Activated naive CD4-positive, alpha-beta T cell treated with anti-CD3 and anti-CD28 coated beads, Interleukin-2, amount 50 U/mL, for 72 hours (primary cell): ENCODE measurements at places on chromosomes 12 and 14.
A peak's percentile ranks its signal among the peaks of the same experiment; 100 is the strongest.

- DNase-seq, result peak; percentile 55
Measured at GRCh38 chr14:77303417-77304156, 17.1 kb downstream of the POMT2 start.

DNA sequence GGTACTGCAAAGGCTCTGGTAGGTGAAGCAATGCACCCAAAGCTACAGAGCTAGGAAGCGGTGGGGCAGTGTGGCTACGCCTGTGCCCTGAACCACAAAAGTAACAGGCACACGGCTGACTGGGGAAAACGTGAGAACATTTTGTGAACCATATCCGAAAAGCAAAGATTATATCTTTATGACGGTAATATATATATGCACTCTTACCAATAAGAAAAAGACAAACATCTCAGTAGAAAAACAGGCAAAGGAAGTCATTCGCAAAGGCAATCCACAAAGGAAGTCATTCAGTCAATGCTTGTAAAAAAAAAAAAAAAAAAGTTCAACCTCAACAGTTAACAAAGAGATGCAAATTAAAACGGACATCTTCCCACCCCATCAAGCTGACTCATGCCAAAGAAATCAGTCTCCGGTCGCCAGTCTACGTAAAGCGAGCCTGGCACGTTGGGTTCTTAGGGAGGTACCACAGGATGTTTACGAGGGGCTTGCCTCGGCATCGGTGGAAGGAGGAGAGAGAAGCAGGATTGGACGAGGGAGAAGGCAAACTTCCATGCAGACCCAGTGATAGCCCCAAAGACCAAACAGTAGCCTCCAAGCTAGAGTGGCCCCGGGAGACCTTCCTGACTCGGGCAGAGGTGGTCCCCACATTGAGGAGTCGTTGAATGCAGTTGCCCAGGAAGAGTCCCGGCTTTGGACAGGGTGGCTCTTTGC is 39.4 kb upstream of the PPP2R5C start:
- DNase-seq, result peak; percentile 71

DNA sequence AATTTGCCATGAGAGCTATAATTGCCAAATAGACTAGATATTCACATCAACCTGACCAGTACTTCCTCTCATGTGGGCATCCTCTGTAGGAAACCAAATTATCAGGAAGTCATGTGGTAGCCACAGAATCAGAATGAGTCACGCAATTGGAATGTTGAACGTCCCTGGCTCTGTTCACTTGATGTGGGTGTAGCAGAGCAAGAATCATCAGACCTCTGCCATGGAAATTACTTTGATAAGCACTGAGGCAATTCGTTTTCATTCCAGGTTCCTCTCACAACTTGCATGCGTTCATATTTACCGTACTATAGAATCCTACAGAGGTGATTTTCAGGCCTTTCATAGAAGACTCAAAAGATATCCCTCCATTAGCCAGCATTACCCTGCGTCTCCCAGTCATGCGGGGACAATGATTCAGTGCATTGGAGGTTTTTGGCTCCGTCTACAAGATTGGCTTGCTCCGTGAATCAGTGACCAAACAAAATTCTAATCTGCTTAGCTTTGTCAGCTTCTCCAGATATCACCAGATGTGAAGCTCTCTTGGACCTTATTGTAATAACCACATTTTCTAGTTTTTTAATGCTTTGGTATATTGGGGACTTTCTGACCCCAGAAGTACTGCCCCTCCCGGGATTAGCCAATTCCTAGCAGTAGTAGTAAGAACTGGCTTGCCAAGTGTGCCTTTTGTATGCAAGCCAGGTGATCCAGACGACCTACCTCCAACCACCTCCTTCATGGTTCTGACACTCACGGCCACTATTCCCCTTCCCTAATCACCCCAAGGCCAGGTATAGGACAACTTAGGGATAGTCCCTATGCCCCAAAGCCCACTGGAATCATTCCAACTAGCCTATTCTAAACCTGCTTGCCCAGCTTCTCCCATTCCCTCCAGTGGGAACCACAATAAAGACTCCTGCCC is 133.4 kb downstream of the KICS2 start:
- DNase-seq, result no peak

DNA sequence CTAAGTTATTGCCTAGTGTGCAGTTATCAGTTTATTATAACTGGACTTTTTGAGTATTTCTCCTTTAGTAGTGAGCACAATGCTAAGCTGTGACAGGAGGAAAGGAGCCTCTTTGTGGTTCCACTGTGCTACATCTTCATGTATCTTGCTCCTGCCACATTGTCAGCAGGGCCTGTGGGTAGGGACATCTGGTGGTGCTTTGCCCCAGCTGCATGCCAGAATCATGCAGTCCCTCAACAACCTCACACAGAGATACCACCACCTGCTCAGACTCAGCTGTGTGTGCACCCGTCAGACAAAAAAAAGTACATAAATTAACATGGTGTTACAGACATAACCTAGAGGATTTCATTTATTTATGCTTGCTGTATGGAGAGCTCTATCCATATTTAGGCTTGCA is 51.1 kb downstream of the MIS18BP1 start:
- no peak for DNase-seq

GRCh38 chr12:120539303-120539702 is 5.1 kb downstream of the RNF10 start:
- no peak for DNase-seq

DNA sequence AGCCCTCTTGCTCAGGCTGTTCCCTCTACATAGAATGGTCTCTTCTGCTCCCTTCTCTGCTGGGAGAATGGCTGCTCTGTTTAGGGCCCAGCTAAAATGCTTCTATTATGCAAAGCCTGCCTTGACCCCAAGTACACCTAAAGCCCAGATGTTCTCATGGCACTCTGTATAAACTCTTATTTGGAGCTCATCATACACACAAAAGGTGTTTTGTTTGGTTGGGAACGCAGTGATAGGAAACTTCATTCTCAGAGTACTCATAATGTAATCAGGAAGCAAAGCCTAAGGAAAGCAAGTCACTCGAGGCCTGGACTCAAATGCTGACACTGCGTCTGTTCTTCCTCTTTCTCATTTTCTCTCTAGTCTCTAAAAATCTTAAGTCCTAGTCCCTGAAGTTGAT is 38.2 kb upstream of the SYCP3 start:
- no peak for DNase-seq

DNA sequence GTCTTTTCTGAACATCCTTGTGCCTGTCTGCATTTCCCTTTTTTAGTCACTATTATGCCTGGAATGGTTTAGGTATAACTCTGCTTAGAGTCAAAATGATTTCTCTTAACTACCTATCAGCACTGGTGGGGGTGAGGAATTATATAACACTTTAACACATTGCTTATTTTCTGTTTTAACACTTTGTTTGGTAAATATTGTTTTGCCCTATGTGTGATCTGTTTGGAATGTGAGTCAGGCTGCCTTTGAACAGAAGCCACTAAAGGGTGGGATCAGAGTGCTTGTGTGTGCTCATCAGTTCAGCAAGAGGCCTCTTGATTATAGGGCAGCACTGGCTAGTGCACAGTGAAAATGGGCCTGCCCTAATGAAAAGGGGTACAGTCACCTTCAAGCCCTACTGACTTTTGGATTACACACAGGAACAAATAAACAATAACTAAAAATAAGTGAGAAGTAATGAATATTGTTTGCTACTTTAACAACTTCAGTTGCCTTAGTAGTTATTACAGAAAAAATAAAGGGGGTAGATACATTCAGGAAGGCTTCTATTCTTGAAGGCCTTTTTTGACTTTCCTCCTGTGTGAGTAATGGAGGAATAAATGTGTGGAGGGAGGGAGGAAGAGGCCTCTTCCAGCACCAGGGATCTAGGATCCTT is 23.2 kb downstream of the NGDN start:
- no peak for DNase-seq

GRCh38 chr12:120656008-120656407 is 15.6 kb downstream of the CABP1 start:
- DNase-seq, result no peak

- DNase-seq, result no peak
Measured at GRCh38 chr12:62758216-62758615, 176.7 kb downstream of the PPM1H start.

DNA sequence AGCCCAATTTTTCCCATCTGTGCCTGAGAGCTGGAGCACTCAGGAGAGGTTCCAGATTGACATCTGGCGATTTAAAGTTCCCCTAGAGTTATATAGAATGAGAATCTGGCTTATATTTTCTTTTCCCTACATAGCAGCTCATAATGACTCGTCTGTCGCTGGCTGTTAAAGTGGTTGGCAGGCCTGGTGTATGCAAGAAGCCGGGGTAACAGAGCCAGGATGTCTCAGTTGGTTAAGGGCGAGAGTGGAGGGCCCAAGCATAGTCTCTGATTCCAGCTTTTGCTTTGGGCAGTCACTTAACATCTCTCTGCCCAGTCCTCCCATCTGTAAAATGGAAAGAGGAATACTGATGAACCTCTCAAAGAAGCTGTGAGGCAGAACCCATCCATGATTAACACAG is 751.6 kb downstream of the NOVA1 start:
- DNase-seq, result no peak

- DNase-seq, result no peak
Measured at GRCh38 chr14:104588066-104588857, 8.7 kb downstream of the C14orf180 start.

- DNase-seq, result no peak
Measured at GRCh38 chr12:78562368-78563205, 302.0 kb upstream of the SYT1 start.

GRCh38 chr12:10305411-10305810 is 2.3 kb upstream of the KLRD1 start:
- DNase-seq, result no peak

DNA sequence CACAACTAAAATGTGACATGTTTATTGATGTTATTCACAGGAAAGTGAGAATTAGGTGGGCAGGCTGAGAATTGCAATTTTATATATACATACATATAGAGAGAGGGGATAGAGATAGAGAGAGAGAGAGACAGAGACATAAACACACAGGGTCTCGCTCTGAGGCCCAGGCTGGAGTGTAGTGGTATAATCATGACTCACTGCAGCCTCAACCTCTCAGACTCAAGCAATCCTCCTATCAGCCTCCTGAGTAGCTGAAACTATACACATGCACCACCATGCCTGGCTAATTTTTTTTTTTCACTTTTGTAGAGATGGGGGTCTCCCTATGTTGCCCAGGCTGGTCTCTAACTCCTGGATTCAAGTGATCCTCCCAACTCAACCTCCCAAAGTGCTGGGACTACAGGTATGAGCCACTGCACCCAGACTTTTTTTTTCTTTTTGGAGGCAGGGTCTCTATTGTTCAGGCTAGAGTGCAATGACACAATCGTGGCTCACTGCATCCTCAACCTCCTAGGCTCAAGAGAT is 49.1 kb downstream of the R3HDM2 start:
- DNase-seq, result no peak

GRCh38 chr12:132146098-132146497 is 1.8 kb downstream of the NOC4L start:
- DNase-seq, result no peak

GRCh38 chr14:28707814-28708213 is 58.8 kb upstream of the FOXG1 start:
- DNase-seq, result no peak

DNA sequence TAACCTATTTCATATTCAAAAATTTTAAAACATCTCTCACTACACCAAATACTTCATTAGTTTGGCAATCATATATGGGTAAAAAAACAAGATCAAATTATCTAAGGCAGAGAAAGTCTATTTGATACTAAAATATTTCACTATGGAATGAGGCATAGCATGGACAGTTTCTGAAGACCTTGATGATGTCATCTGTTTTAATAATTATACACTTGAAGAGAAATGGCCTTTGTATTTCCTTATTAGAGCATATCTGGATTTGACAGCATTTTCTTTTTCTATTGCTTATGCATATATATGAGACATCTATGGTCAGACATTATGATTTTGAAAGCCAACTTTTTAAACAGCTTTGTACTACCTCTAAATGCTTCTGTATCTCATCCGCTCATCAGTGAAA is 88.6 kb downstream of the DDHD1 start:
- no peak for DNase-seq

DNA sequence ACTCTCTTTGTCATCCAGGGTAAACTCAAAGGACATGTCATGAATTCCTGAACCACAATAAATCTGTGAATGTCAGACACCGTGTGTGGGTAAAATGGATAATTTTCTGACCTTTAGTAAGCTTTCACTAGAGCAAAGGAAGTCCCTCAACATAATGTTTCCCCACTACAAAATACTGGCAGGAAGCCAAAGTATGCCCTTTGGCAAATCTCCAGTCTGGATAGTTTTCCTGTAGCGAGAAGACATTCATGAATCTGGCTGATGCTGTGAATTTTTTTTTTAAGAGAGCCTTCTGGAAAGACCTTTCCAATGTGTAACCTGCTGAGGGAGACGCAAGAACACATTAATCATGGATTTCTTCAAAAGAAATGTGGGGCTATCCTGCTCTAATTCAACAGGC is 389.6 kb upstream of the DDHD1 start:
- no peak for DNase-seq

DNA sequence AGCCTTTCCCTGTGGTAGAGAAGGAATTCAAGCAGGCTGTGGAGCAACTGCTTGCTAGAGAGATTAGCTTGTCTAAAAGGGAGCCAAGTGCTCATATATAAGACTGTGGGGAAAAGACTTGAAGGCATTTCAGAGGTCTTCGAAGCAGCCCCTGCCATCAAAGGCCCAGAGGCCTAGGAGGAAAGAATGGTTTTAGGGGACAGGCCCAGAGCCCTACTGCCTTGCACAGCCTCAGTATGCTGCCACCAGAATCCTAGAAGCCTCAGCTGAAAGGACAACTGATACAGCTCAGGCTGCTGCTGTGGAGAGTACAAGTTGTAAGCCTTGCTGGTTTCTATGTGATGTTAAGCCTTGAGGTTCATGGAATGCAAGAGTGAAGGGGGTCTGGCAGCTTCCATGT is 109.9 kb downstream of the DERA start:
- DNase-seq, result no peak

- DNase-seq, result peak; percentile 96
Measured at GRCh38 chr12:6961278-6961694, 9.2 kb downstream of the PHB2 start.

DNA sequence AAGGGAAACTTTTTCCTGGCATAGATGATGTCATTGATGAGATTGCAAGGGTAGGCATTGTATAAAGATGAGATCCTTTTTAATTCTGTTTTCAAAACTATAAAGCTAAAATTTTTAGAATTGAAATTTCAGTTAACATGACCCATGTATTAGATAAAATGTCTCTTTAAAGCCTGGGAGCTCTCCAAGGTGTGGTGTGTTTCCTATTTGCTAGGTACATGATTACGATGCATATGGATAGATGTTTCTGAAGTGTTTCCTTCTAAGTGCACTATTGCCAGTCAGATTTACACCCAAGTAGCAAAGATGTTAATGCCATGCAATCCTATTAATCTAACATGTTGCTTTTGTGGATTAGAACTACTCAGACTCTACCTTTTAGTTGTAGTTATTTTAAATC is 834.7 kb downstream of the DIO2 start:
- no peak for DNase-seq
